ENCODE measurements at places on chromosomes 2 and 18.
A peak's percentile ranks its signal among the peaks of the same experiment; 100 is the strongest.

DNA sequence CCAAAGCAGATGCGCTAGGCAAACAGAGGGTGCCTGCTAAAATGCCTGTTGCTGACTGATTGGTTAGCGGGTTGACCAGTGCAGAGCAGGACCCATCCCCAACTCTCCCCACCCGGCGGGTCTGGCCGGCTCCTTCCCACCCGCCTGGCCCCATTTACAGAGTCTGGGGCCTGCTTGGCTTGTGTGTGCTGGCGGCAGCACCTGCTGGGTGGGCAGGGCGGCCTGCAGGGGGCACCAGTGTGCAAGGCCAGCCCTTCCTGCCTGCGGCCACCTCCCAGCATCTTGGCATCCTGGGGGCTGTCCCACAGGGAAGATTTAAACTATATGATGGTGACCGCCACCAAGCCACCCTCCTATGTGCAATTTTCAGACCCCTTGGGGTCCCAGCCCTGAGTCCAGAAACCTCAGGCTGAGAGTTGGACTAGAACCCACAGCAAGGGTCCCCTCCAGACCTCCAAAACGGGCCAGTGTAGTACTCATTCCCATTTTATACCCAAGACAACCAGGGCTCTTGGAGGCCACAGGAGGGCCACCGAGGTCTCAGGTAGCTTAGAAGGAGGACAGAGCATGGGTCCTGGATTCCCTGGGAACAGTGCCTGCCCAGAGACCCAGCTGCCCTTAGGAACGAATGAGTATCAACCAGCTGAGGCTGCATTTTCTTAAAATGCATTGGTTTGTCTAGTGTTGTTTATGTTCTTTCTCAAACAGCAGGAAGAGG lies 173.6 kb downstream of the SMAD7 start:
- DNase-seq = peak; percentile 88

- no peak for DNase-seq
Measured at GRCh38 chr2:40639320-40639719, 187.4 kb upstream of the SLC8A1 start.

GRCh38 chr2:95158441-95158840 lies 1.2 kb downstream of the ZNF514 start:
- no peak for DNase-seq

DNA sequence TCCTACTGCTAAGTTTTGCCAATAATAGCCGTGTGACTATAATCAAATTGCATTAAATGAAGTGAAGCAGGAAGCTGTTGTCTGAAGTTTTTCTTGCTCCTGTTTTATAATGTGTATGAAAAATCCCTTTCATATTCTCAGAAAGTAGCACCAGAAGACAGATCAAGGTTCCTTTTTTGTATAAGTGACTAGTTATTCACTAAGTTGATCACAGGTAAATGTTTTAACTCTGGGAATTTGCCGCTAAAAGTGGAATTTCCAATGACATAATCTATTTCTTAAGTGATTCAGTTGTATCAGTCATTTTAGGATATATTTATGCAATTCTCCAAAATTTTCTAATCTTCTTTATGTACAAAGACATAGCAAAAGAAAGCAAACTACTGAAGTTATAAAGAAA lies 99.6 kb downstream of the DPP4 start:
- DNase-seq = no peak

DNA sequence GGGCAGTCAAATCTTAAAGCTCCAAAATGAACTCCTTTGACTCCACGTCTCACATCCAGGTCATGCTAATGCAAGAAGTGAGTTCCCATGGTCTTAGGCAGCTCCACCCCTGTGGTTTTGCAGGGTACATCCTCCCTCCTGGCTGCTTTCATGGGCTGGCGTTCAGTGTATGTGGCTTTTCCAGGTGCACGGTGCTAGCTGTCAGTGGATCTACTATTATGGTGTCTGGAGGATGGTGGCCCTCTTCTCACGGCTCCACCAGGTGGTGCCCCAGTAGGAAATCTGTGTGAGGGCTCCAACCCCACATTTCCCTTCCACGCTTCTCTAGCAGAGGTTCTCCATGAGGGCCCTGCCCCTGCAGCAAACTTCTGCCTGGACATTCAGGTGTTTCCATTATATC lies 105.2 kb upstream of the MSTN start:
- no peak for DNase-seq

- no peak for DNase-seq
Measured at GRCh38 chr2:217479566-217479965, 523.2 kb downstream of the TNS1 start.

GRCh38 chr2:916935-917334 lies 33.7 kb upstream of the SNTG2 start:
- DNase-seq = no peak

DNA sequence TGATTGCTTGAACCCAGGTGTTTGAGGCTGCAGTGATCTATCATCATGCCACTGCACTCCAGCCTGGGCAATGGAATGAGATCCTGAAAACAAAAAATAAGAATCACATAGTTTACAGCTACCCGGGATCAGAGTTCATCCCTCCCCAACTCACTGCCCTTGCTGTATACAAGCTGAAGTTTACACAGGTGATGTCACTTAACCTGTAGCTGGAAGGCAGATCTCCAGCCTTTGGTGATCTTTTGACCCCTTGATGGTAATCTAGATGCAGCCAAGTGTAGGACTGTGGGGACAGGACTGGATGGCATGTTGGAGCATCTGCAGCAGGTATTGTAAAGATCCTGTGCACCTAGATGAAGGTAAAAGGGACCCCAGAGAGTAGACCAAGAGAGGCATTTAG lies 66.7 kb upstream of the SLC14A2 start:
- DNase-seq = no peak

DNA sequence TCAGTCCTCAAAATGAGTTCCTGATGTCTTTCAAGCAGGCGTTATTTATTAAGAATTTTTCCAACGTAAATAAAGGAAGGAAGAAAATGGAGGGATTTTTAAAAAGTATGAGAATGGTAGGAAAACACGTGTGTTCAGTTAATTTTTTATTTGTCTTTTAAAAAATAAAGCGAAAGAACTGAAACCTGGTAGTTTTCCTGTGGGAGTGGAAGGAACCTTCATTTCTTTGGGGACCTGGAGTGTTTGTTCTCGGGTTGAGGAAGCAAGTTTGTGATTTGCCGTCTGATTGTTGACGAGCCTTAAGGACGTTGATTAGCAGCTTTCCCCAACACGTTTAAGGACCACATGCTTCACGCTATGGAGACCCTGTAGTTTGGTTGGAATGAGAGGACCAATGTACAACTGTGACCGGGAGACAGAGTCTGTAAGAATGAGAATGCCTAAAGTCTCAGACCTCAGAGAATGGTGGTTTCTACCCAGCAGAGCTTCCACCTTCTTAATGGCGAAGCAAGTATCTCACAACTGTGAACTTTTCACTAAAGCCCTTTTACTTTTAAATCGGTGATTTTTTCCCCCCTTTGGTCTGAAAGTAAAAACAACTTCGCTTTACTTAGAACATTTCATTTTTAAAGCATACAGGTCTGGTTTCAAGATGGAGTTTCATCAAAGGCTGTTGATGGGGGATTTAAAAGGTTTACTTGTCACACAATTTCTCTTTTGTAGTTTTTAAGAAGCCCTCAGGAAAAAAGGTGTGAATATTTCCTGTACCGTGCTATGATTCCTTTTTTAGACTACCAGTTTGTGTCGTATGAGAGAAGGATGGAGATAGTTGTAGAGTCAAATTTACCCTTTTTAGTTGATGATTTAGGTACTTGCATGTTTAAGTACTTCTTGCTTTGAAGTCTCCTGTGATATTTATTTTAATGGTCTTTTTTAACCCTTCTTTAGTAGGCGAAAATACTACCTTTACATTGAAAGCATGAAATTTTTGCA lies 1.4 kb downstream of the TTC39C start:
- no peak for DNase-seq

- no peak for DNase-seq
Measured at GRCh38 chr2:37554155-37554510, 117.3 kb downstream of the CDC42EP3 start.

DNA sequence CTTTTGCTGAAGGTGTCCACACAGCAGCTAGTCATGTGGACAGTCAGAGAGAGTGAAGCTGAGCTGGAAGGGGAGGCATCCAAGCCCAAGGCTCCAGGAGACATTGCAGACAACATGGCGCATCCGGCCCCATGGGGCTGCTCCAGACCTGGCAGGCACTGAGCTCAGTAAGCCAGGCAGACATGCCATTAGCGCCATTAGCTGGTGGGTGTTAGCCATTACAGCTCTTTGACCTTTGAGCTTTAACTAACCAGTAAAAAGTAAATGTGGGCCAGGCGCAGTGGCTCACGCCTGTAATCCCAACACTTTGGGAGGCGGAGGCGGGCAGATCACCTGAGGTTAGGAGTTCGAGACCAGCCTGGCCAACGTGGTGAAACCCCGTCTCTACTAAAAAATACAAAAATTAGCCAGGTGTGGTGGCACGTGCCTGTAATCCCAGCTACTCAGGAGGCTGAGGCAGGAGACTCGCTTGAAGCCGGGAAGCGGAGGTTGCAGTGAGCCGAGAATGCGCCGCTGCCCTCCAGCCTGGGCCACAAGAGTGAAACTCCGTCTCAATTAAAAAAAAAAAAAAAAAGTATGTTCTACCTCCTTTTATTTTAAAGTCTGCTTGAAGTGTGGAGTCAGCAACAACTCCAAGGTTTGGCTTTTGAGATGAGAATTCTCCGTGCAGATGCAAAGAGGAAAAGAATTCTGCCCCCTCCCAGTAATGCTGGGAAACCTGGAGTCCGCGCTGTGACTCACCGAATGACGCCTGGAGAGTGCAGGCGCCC lies 69.4 kb downstream of the TWSG1 start:
- DNase-seq = no peak

DNA sequence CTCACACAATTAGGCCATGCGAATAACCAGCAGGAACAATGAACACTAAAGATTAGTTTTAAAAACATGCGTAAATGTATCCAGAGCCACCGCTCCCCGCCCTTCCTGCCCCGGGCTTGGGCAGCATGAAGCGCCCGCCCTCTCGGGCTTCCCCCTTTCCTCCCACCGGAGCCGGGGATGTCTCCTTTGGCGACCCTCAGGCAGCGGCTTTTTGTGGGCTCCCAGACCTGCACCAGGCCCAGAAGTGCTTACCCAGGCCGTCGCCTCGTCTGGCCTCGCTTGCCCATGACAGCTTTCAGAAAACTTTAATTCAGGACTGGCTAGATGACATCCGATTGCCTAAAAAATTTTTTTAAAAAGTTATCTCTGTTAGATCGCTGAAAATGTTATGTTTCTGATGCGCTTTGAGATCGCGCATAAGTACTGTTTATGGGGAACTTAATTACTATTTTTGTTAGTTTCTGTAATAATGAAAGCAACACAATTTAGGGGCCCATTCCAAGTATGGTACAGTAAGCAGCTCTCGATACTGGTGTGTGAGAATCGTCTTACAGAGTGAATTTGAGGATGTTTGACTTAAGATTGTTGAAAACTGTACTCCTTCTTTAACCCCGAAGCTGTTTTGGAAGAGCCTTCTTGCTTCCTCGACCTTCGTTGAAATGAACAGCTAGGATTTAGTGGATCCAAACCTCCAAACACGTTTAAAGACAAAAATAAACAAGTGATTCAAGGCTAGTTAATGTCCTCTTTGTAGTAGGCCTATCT lies 1.1 kb downstream of the MAP3K20 start:
- DNase-seq = peak; percentile 68

- no peak for DNase-seq
Measured at GRCh38 chr2:222548992-222549391, 106.9 kb downstream of the FARSB start.

DNA sequence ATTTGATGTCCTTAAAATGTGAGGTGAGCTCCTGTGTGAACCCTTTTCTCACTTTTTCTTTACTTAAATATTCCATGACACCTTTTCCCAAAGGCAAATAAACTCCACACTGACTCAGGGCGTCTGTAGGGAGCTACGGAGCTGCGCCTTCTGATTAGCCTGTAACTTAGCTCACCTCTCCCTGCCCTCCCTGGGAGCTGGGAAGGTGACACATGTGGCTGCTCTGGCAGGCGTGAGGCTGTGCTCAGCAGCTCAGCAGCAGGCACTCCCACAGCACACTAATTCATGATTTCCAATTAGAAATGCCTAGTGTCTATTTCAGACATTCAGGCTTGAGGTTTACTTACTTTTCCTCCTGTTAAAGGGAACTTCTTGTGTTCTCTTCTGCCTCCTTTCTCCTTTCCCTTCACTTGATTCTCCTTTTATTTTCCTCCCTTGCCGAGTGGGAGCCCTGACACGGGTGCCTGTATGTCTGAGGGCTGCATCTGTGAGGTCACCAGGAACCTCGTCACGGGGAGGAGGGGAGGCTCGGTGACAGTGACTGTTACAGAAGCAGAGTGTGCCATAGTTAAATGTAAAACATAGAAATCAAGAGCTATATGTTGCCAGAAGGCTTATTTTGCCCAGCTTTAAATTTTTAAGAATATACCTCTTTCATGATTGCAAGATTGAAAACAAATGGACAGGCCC lies 437.1 kb downstream of the DCDC2C start:
- DNase-seq = no peak

- DNase-seq = no peak
Measured at GRCh38 chr2:16330571-16330970, 335.1 kb downstream of the CYRIA start.

DNA sequence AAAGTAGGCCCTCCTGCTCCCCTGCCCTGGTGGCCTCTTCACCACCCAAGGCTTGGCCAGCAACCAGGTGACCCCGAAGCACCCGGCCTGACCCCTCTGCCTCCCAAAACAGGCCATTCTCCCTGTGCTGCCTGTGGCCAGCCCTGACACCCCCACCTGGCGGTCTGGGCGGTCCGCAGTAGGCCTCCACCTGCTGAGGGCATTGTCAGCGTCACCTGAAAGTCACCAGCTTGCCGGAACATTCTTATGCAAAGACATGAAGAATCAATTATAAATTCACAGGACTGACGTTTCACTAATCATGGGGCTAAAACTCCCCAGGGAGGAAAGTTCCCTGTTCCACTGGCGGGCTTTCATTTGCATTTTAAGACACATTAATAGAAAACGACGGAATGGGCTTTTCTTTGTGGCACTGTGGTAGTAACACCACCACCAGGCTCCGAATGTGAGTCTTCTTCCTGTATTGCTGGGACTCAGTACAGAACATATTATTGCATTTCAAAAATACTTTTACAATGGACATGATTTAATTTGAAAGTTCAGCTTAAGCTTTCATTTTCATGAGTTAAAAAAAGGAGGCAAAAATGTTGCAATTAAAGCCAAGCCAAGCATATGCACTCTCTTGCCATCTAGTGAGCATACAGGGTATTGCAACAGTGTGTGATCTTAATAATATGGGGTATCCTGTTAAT lies 57.4 kb downstream of the ADI1 start:
- peak; percentile 47 for DNase-seq

DNA sequence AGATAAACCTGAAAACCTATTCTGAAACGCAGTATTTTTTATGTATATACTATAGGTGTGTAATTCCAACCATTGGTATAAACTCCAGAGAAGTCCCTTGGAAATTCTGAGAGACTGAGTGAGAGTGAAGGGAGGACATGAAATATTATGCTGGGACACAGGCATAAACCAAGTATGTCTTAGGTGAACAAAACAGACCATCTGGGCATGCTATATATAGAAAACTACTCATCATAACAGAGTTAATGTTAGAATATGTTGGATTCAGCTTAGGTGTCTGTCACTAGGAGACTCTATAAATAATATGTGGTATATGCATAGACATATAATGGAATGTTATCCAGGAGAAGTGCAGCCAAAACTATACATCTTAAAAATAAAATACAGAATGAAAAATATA lies 282.6 kb downstream of the LRP1B start:
- no peak for DNase-seq

- no peak for DNase-seq
Measured at GRCh38 chr18:70044632-70045031, 97.0 kb upstream of the CD226 start.

GRCh38 chr2:136331226-136331625 lies 213.3 kb upstream of the CXCR4 start:
- no peak for DNase-seq

- no peak for DNase-seq
Measured at GRCh38 chr2:186688813-186689212, 5.0 kb upstream of the FAM171B start.

GRCh38 chr2:162090109-162090508 lies 16.1 kb upstream of the DPP4 start:
- no peak for DNase-seq
